ENCODE measurements at places on chromosomes 11 and 22. TPM values are rescaled to one million over a fixed set of nuclear protein-coding genes. Genes with fewer than 3 reads are reported as not detected.
A peak's percentile ranks its signal among the peaks of the same experiment; 100 is the strongest.

GRCh38 chr11:68855205-68855981, 13.7 kb upstream of the CPT1A start:
- H3K27me3 ChIP-seq: peaks cover 19% of the 10 kb centered on the region
- no peak overlapping the region for H3K27ac ChIP-seq
- peak; percentile 20 for DNase-seq
- no peaks in the 10 kb centered on the region for H3K36me3 ChIP-seq
- peak overlapping the region; percentile 52 for H3K4me3 ChIP-seq

- H3K36me3 ChIP-seq: no peaks in the 10 kb centered on the region
- H3K4me3 ChIP-seq: no peak overlapping the region
- H3K27me3 ChIP-seq: no peaks in the 10 kb centered on the region
- DNase-seq: no peak
Observed at GRCh38 chr11:16226245-16226644, 130.1 kb downstream of the SOX6 start.

SYT7 gene
- not detected for total RNA-seq

DNA sequence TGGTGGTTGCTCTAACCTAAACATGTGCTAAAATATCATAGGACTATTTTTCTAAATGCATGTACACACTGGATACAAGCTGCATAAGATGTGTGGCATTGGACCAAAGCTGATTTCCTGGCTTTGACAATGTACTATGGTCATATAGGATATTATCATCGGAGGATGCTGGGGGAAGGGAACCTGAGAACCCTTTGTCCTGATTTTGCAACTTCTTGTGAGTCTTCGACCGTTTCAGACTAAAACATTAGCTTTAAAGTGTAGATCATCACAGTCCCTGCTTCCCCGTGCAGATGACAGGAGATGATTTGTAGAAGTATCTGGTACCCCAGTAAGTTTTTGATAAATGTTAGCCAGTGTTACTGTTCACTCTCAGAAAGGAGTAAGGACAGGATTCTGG, 554.7 kb downstream of the MIAT start:
- H3K27me3 ChIP-seq: peaks cover 26% of the 10 kb centered on the region
- no peak overlapping the region for H3K4me3 ChIP-seq
- DNase-seq: no peak
- no peak overlapping the region for H3K27ac ChIP-seq

- peaks cover 5% of the 10 kb centered on the region for H3K27me3 ChIP-seq
Observed at GRCh38 chr11:93028960-93029522, 59.6 kb downstream of the MTNR1B start.

GRCh38 chr22:29621761-29622526, 18.5 kb downstream of the NF2 start:
- no peak overlapping the region for H3K4me3 ChIP-seq
- peak overlapping the region; percentile 64 for H3K27ac ChIP-seq
- no peaks in the 10 kb centered on the region for H3K36me3 ChIP-seq
- no peak for DNase-seq
- peaks cover 77% of the 10 kb centered on the region for H3K4me1 ChIP-seq

GRCh38 chr11:2413742-2414579, 13.4 kb downstream of the TSSC4 start:
- no peak overlapping the region for H3K27ac ChIP-seq
- H3K4me3 ChIP-seq: no peak overlapping the region
- H3K4me1 ChIP-seq: no peaks in the 10 kb centered on the region
- no peaks in the 10 kb centered on the region for H3K36me3 ChIP-seq

ZFP91 gene
- 32.6 TPM for total RNA-seq

DNA sequence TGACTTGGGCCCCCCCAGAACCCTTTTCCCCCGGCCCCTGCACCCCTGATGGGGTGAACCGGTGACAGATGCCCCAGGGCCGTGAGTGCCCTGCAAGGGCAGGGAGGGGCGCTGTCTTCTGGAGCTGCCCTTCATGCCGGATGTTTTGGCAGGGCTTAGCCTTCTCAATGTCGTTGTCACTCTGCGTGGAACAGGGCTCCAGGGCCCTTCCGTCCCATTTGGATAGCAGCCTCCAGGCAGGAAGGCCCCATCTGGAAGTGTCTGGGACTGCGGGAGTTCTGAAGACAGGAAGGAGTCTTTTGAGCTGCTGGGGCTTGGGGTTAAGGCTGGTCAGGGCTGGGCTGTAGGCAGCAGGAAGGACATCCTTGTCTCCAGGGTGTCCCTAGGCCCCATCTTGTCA, 4.6 kb downstream of the FRMD8 start:
- H3K27me3 ChIP-seq: no peaks in the 10 kb centered on the region
- no peak for DNase-seq
- peaks cover 38% of the 10 kb centered on the region for H3K4me1 ChIP-seq
- H3K27ac ChIP-seq: no peak overlapping the region
- H3K4me3 ChIP-seq: no peak overlapping the region
- H3K36me3 ChIP-seq: peaks cover 6% of the 10 kb centered on the region

GRAP2 gene
- total RNA-seq: 29.4 TPM

BBOX1 gene
- not detected for total RNA-seq

Measured in activated naive CD4-positive, alpha-beta T cell treated with anti-CD3 and anti-CD28 coated beads for 36 hours (primary cell).